GM19239 (cell line): ENCODE measurements at places on chromosomes 2 and 18.

DNA sequence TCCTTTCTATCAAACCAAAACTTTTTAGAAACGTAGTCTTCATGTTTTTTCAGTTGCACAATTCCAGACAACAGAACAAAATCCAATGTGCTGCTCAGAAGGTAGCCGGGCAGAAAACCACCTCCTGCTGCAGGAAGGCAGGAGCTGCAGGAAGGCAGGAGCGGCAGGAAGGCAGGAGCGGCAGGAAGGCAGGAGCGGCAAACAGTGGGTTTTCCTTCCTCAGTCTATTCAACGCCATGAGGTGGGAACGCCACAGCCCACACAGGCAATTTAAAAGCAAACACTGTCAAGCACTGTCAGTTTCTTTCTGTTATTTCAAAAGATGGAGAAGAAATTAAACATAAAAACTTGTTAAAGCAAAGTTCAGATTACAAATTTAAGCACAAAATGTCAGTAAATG, 601.2 kb upstream of the SALL3 start:
- no peak for DNase-seq

GRCh38 chr2:41970988-41971660, 76.7 kb upstream of the PKDCC start:
- DNase-seq: no peak

DNA sequence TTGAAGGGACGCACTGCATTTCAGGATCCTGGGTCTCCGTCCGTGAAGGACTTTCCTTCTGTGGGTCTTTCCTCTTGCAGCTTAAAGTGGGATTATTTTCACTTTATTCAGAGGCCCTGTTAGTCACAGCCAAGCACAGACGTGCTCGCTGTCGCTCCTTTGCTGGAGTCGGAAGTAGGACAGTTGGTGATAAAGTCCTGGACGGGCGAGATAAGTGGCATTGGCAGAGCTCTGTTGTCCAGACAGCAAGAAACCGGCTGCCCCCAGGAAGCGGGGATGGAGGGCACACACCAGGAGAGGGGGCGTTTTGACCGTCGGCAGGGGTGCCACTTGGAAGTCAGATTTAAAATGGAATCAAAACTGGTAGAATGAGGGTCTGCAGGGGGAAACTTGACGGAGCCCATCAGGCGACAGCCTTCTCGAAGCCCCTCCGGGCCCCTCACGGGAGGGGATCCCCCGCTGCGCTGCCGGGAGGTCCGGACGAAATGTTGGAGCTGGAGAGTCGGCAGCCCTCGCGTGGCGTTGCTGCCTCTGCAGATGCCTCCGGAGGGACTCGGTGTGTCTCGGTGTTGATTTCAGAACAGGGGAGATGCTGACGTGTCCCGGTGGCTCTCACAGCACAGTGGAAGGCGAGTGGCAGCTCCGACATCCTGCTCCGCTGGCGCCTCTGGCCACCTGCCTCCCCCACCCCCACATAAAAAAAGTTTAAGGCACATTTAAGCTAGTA, 124.2 kb downstream of the NFATC1 start:
- no peak for DNase-seq

GRCh38 chr2:201872591-201872990, 66.3 kb downstream of the CDK15 start:
- no peak for DNase-seq

DNA sequence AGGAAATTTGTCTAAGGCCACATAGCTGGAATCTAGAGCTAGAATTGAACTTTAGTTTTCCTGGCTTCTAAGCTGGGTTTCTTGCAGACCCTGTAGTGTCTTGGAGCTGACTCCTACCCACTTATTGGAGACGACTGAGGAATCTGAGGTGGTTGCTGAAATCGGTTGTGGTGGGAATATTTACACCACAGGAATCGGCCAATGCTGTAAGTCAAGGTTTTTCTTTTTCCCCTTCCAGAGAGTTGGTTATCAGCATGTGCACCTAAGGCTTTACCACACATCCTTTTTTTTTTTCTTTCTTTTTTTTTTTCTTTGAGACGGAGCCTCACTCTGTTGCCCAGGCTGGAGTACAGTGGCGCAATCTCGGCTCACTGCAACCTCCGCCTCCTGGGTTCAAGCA, 9.4 kb downstream of the CABLES1 start:
- no peak for DNase-seq

- DNase-seq: no peak
These were observed 481.9 kb downstream of the TMX3 start for GRCh38 chr18:68233018-68233417.

DNA sequence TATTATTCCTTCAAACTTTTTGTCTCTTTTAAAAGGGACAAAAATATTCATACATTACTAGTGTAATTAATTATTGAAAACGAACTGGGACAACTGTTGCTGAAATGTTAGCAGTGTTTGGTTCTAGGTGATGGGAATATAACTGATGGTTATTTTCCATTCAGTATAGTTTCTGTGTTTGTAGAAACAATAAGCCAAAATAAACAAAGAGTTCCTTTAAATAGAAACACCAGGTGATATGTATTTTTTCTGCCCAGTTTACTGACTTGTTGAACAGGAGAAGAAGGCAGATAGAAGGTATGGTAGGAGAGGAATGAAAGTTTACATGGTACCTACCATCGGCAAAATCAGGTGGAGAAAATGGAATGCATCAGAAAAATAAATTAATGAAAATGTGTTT, 74.2 kb downstream of the LYPD6B start:
- DNase-seq: no peak

DNA sequence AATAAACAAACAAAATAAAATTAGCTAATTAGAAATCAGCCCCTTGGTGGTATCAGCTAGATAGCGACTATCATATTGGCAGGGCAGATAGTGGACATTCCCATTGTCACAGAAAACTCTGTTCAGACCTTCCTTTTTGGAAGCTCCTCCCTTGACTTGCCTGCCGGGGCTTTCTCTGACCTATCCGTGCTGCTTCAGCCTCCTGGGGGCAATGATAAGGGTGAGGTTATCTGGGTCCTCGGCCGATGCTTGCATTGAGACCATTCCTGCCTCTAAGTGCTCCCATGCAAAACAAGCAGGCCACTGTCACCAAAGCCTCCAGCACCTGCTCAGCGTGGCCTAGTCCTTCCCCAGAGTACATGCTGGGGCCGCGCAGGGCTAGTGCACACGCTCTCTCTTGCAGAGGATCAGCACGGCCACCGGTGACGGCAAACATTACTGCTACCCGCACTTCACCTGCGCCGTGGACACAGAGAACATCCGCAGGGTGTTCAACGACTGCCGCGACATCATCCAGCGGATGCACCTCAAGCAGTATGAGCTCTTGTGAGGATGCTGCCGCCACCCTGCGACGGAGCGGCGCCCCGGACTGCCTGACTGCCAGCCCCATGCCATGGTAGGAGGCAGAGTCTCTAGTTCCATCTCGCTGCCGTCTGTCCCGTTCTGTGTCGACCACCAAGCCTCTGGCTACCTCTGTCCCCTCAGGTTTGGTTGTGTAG, 27.4 kb downstream of the MPPE1 start:
- DNase-seq: no peak

- DNase-seq: no peak
These were observed 89.4 kb upstream of the PXDN start for GRCh38 chr2:1833726-1834125.

DNA sequence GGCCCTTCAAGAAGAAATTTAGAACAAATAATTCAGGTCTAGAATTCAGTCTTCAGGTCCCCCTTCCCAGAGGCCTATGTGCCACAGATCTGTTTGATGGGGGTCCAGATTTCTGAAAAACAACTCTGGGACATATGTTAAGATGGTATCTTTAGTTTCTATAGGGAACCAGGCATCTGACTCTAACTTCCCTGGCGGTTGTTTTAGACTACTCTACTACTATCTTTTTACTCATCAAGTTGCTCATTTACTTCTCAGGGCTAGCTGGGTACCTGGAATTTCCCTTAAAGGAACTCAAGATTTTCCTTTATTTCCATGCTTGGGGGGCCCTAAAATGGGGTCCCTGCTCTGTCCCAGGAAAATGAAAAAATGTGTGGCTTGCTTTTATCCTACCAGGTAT, 114.7 kb upstream of the RAB6C start:
- DNase-seq: no peak

- DNase-seq: no peak
These were observed 19.8 kb downstream of the CCT7 start for GRCh38 chr2:73253901-73254300.

- DNase-seq: no peak
These were observed 17.9 kb upstream of the OTOF start for GRCh38 chr2:26495705-26496297.

DNA sequence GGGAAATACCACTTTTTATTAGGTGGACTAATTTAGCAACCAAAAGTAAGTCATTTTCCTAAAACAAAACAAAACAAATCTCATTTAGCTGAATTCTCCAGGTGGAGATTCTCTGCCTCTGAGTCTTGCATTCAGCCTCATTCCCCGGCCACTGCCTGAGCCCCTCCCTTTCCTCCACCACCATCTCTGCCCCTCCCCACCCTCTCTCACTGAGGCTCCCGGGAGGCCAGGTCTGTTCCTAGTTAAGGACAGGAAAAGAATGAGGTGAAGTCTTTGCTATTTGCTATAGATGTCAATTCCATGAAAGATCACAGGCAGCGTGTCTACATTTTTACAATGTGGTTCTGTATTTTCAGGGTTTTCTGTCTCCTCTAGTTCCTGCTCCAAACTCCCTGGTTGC, 83.0 kb upstream of the SOX11 start:
- DNase-seq: no peak

DNA sequence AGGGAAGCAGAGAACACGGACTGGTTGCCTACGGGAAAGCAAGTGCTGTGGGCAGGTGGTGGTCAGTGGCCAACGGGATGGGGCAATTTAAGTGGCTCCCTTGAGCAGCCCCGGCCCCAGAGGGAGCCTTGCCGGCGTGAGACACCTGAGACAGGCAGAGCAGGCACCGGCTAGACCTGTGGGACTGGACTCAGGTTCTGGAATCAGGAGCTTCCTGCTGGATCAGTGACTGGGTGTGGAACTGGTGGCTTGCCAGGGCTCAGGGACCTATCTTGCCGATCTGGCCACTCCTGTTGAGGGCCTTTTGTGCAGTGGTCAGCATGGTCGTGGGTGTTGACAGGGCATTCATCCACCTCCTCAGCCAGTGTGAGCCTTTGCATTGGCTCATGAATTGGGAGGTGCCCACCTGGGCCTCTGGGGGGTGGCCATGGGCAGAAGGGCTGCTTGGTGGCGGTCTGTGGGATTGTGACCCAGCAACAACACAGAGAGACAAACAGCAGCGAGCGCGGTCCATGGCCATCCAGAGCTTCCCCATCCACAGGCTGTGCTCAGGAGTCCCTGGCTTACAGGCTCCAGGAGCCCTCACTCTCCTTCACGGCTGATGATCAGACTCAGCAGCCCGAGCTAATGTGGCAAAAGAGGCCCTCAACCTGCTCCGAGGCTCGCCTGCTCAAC, 85.4 kb upstream of the ZNF516 start:
- no peak for DNase-seq

DNA sequence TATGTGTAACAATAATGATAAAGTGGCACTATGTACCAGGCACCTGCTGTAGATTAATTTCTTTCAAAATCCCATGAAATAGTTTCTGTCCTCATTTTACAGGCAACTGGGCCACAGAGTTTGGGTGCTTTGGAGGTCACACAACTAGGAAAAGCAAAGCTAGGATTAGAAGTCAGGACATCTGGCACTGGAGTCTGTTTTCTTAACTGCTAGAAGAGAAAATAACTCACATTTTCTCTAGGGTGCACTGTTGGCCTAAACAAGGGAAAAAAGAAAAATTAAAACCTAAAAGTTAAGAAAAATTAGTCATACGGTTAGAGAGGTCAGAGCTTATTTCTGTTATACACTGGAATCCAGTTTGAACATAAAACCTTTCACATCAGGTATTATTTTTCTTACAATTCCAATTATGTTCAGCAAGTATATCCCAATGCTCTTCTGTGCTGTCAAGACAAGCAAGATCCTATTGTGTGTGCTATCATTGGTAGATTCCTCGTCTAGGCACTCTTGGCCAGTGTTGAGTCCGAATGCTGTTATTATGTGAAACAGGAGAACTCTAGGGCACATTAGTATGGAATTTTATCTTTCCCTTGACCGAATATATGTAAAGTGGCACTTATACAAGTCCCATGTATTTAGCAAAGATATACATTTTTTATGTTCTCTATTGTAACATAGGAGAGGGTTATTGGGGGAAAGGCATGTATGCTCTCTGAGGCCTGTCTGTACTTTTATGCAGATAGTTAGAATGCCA, 1.5 kb upstream of the OSGEPL1 start:
- no peak for DNase-seq

GRCh38 chr2:19911808-19912509, 10.2 kb upstream of the TTC32 start:
- no peak for DNase-seq

GRCh38 chr2:189726271-189726670, 36.3 kb downstream of the OSGEPL1 start:
- no peak for DNase-seq

DNA sequence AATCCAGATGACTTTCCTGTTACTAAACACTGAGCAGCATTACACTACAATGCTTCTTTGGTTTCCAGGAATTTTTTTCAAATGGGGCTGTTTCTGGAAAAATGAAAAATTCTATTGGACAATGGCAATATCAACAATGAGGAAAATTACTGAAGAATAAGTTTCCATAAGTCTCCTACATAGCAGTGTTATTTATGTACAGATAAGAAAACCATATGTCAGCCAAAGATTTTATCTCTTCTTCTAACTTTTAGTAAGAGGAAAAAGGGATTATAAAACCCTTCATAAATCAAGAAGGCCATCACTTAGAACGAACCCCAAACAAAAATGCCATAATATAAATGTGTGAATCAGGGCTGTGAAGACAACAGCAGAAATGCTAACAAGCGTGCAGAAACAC, 31.6 kb upstream of the NOSTRIN start:
- no peak for DNase-seq

DNA sequence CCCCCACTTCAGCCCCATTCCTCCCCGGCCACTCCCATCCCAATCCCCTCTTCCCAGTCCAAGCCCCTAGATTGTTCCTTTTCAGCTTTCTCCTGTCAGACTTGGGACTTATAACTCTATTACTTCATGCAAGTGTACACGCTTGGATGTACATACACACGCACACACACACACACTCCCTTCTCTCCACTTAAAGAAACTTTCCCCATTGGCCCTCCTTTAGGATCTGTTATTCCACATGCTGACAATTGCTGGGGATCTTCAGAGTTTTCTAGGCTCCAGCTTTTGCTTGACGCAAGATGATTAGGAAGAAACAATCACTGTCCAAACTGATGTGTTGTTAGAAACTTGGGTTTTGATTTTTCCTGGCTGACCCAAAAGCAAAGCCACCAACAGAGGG, 75.4 kb downstream of the CDK15 start:
- DNase-seq: no peak

GRCh38 chr18:43507842-43508481, 230.7 kb upstream of the SYT4 start:
- DNase-seq: no peak

DNA sequence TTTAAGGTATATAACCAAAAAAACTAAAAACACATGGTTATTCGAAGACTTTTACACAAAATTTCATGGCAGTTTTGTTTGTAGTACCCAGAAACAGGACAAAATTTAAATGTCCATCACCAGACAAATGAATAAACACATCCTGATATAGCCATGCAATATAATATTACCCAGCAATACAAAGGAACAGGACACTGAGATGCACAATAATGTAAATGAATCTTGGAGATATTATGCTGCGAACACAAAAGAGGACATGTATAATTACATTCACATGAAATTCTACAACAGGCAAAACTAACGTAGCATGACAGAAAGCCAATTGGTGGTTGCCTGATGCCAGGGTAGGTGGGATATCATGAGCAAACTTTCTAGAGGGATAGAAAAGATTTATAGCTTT, 92.4 kb upstream of the OTX1 start:
- no peak for DNase-seq
